Hematopoietic multipotent progenitor cell treated with erythropoietin and hydrocortisone succinate and interleukin-3 and kit ligand, for 8 days (in vitro differentiated cells): ENCODE measurements at places on chromosomes 3 and 15.
A peak's percentile ranks its signal among the peaks of the same experiment; 100 is the strongest.

GRCh38 chr15:67854358-67854757, 14.5 kb upstream of the RNU6-1 start:
- DNase-seq, result no peak

GRCh38 chr15:80776420-80777045, 2.6 kb upstream of the CEMIP start:
- peak; percentile 59 for DNase-seq

DNA sequence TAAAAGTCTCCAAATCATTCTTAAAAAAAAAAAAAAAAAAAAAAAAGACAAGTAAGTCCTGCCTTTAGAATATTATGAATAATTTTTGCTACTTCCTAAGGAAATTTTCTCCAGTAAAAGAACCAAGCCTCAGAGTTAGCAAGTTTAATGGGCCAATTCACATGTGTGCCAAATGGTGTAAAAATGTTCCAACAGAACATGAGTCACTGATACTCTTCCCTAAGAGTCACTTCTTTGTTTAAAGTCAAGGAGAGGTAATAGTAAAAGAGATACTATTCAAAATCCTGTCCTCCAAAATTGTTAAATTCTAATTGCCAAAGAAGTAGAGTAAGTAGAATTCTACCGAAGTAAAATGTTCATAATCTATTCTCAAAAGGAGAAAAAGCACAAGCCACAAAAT, 17.7 kb upstream of the CPA3 start:
- no peak for DNase-seq

DNA sequence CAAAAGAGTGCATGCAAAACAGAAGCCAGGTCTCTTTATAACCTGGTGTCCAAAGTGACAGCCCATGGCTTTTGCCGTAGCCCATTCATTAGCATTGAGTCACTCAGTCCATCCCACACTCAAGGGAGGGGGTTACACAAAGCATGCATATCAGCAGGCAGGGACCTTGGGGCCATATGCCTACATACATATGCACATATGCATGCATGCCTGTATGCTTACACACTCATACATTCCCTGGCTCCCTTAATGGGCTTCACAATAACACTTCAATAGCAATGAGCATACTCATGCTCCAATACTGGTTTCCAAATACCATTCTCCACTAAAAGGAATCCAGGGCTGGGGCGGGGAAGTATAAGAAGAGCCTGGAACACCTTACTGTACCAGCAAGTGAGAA, 22.0 kb downstream of the TRPM1 start:
- no peak for DNase-seq

GRCh38 chr3:126721246-126721645, 17.2 kb downstream of the CHCHD6 start:
- DNase-seq, result no peak

- DNase-seq, result no peak
These were observed 29.3 kb downstream of the RARRES1 start for GRCh38 chr3:158702815-158703481.

- no peak for DNase-seq
These were observed 197.3 kb upstream of the ST8SIA2 start for GRCh38 chr15:92196342-92196741.

DNA sequence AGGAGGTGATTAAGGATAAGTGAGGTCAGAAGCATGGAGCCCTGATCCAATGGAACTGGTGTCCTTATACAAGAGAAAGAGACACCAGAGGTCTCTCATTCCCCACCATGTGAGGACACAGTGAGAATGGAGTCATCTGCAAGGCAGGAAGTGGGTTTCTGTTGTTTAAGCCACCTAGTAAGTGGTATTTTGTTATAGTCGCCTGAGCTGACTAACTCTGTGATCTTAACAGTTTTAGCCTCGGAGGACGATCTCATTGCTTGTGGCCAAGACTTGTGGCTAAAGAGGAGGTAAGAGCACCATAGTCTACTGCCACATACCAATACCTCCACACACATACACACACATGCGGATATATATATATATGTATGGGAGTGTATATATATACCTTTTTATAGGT, 73.8 kb downstream of the MCTP2 start:
- DNase-seq, result peak; percentile 45

GRCh38 chr15:65028921-65029735, at the start of gene MTFMT:
MTFMT (minus strand) TSS chr15:65029639; CDS start chr15:65029613, 26 bp downstream.
- DNase-seq, result peak; percentile 88

GRCh38 chr15:84856731-84857417, 27.6 kb upstream of the SLC28A1 start:
- no peak for DNase-seq

GRCh38 chr3:104907507-104907906, 459.2 kb upstream of the ALCAM start:
- no peak for DNase-seq

DNA sequence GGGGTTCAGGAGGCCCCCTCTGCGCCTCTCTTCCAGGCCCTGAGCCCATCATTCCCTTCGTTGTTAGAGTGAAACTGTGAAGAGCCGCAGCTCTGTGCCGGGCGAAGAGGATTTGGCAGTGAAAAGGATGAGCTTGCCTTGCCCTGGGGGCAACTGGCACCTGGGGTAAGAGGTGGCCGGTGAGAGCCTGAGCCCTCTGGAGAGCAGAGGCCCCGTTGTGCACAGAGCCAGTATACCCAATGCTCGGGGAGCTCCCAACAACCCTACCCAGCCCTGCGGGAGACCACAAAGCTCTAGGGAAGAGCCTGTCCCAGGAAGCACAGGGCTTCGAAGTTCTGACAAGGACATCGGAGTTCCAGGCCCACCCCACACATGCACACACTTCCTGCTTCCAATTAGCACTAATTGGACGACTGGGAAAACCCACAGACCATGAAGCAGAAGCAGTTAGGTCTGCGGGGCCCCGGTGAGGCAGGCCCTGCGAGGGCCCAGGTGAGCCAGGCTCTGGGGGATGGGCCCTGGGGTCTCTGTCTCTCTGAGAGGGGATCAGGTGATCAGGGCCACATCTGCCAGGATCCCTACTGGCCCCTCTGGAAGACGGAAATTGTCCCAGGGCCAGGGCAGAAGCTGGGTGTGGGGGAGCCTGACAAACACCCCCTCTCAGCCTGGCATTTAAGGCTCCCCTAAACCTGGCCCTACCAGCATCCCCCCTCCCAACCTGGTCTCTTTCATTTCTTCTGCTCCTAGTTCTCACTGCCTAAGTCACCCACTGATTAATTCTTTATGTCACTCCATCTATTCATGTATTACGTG, 27.9 kb upstream of the SFMBT1 start:
- DNase-seq, result no peak

- DNase-seq, result no peak
These were observed 26.7 kb downstream of the FLNB start for GRCh38 chr3:58034738-58035523.

GRCh38 chr3:189493271-189493670, 137.9 kb upstream of the TP63 start:
- DNase-seq, result no peak

DNA sequence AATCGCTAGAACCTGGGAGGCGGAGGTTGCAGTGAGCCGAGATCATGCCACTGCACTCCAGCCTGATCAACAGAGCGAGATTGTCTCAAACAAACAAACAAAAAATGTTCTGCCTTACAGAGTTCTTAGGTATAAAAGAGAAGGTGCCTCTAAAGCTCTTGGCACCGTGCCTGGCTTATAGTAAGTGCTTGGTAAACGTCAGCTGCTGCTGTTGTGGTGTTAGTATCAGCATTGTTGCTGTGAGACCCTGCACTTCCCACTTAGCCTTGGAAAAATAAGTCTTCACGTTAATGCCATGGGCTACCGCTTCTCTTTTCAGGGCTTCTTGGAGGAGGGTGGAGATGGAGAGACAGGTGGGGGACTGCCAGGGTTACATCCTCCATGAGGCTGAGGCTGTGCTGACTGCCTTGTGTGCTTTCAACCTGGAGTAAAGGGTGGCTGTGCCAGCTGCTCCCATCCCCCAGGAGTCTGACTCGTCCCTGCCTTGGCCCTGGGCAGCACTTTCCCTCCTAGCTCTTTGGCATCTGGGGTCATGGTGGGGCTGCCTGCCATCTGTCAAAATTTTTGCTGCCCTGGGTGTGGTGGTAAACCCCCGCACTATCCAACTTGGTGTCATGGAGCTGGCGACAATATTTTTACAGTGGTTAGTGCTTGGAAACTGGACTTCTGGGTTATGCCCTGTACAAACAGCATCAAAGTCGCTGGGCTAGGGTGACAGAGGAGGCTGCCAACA, 17.8 kb downstream of the FLNB start:
- DNase-seq, result peak; percentile 29

DNA sequence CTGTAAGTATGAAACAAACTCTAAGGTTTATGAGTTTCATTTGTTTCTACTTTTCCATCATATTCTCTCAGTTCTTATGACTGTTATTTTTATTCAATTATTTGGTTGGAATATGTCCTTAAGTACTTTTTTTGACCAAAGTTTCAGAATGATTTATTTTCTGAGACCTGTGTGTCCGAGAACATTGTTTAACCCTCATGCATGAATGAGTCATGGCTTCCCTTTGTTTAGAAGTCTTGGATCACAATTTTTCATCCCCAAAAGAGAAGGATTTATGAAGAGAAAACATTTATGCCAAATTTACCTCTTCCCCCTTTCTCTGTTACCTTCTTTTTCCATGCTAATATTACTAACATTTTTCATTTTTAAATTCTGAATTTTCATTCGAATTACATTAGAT, 518.0 kb upstream of the NR2F2 start:
- DNase-seq, result no peak

DNA sequence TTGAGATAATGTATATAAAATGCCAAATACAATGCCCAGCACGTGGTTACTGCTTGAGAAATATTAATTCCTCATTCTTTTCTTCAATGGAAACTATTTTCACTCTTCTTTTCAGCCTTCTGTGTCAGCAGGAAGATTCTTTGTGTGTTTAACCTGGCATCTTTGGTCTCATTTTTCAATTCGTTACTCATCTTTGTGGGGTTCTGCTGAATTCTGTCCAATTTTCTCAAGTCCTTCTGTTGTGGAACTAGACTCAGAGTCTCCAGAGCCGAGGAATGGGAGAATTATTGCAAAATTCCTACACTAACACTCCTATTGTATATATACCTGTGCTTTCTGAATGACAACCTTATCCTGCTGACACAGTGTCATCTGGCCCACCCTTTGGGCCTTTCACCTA, 96.8 kb upstream of the RGMA start:
- no peak for DNase-seq

- peak; percentile 49 for DNase-seq
These were observed 68.0 kb downstream of the FNDC3B start for GRCh38 chr3:172107403-172107802.

DNA sequence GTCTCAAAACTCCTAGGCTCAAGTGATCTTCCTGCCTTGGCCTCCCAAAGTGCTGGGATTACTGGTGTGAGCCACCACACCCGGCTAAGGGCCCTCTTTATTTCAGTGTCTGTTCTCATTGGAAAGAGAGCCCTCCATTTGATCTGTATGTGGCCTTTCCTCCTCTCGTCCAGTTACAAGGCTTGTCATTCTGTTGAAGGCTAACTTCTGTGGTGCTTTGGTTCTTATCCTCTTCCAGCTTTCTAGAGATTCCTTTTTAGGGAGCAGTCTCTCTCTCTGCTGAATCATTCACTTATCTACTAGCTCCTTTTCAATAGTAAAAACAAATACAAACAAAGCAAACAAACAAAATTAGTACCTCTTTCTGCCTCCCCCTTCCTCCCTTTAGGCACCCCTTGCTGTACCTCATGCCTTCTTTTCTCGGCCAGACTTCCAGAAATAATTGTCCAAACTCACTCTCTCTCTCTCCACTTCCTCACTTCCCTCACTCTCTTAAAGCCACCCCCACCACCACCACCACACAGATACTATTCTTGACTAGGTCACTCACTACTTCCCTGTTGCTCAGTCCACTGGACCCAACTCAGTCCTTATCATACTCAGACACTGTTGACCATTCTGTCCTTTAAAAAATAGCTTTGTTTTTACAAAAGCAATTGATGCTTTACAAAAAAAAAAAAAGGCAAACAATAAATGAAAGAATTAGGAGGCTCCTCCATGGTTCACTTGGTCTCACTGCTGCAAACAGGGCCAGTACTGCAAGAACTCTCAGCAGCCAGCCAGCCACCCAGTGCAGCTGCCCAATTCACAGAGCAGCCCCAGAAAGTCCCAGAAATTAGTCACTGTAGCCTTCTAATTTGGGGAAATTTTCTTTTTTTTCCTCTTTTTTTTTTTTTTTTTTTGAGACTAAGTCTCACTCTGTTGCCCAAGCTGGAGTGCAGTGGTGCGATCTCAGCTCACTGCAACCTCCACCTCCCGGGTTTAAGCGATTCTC, 31.7 kb upstream of the RAB11A start:
- DNase-seq, result peak; percentile 21

GRCh38 chr15:86550075-86550474, 470.4 kb downstream of the AGBL1 start:
- no peak for DNase-seq

DNA sequence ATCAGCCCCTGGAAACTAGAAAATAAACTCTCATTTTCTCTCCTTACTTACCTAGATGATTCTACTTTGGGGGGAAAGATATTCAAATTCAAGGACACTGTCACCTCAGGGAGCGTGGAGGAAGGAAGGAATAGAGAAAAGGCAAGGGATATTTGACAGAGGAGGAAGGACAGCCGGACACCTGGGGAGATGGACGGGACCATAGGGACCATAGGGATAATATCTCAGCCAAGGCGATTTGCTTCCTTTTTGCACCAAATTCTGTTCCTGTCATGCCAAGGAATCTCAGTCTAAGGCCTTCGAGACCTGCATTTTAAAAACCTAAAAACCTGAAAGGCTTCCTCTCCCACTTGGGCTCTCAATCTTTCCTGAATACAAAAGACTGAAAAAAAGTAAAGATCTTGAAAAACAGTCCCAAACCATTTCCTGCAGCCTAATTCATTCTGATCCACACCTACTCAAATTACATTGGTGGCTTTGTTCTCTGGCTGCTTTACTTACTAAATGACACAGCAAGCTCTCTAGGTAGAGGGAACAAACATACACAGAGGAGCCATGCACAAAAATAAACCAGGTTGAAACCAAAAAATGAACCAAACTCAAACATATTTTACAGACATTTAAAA, 73.9 kb upstream of the SLC24A5 start:
- DNase-seq, result no peak

GRCh38 chr15:72387741-72388140, 10.4 kb upstream of the TMEM202 start:
- no peak for DNase-seq

GRCh38 chr3:126060613-126061145, 23.2 kb downstream of the SLC41A3 start:
- DNase-seq, result no peak

- DNase-seq, result no peak
These were observed 1.8 kb upstream of the AP2M1 start for GRCh38 chr3:184172681-184173373.

- no peak for DNase-seq
These were observed 110.8 kb downstream of the DUT start for GRCh38 chr15:48442011-48442410.

GRCh38 chr15:63490345-63491034, 13.9 kb upstream of the USP3 start:
- DNase-seq, result no peak

- DNase-seq, result no peak
These were observed 28.0 kb downstream of the PSTPIP1 start for GRCh38 chr15:77022646-77023575.
